ENCODE measurements at places on chromosomes 1 and 21.

- no peak for DNase-seq
These were observed 27.4 kb downstream of the EPHB2 start for GRCh38 chr1:22738069-22738435.

DNA sequence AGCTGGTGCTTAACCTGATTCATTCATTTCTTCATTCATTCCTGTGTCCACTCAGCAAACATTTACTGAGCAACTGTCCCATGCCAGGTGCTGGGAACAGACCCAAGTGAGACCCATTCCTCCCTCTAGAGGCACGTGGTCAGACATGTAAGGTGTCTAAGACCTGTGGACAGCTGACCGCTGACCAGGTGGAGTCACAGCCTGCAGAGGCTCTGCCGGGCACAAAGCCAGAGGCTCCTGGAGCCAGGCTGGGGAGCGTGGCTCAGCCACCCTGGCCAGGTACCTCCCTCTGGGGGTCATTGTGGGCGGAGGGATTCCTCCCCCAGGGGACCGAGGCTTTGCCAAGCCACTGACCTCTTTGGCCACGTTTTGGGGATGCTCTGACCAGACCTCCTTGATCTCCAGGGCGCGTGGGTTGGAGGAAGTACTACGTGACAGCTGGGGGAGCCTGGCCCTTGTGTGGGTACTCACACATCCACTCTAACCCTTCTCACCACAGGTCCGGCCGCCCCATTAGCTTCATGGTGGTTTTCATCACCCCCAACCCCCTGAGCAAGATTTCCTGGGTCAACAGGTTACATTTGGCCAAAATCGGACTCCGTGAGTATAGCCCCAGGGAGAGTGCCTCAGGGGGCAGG lies 100.3 kb downstream of the ARHGEF10L start:
- DNase-seq = no peak

GRCh38 chr1:240888039-240888786 lies 276.3 kb upstream of the GREM2 start:
- no peak for DNase-seq

- DNase-seq = no peak
These were observed 231.9 kb upstream of the JUN start for GRCh38 chr1:59015708-59016107.

DNA sequence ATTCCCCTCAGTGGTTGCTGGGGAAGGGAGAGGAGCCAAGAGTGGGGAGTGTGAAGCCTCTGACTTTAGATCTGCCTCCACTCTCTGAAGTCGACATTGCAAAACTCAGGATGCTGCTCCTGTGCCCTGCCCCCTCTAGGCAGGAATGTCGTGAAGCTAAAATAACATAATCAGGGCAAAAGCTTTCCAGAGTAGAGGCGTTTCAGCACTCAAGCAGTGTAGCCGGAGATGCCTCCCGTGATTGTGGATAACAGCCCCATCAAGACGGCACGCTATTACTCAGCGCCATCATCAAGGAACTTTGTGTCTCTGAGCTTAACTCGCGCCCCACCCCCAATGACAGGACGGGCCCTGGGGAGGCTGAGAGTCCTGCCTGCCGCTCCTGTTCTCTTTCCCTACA lies 60.0 kb downstream of the FBXO2 start:
- DNase-seq = no peak

- no peak for DNase-seq
These were observed 16.3 kb downstream of the DPYD start for GRCh38 chr1:97904534-97904933.

DNA sequence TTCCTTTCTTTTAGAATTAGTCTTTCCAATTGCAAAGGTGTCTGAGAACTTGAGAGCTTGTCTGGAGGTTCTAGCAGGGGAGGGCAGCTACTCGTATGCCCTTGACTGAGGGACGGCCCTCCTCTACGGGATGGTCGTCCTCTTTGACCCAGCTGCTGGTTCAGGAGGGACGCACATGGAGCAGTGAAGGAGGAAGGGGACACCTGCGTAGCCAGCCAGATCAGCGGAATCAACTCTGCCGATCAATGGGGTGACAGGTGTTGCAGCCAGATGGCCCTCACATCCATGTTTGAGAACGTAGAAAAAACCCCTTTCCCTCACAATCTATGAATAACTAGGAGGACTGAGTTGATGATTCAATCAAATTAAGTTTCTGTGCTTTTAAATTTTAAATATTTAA lies 15.7 kb upstream of the A3GALT2 start:
- DNase-seq = no peak

DNA sequence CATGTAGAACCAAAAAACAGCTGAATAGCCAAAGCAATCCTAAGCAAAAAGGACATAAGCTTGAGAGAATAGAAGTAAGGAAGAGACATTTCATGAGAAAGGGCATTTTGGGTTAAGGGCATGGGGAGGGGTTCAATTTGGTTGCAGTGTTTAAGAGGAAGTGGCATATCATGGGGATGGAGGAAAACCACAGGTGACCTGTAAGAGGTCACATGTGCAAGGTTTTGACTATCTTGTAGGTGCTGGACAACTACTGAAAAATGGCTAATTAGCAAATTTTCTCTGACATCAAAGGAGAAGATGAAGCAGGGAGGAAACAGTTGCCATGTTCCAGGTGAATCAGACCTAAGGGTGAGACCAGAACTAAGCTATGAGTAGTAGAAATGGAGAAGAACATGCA lies 31.3 kb upstream of the ROR1 start:
- DNase-seq = no peak

GRCh38 chr1:202015662-202015937 lies 5.2 kb downstream of the ELF3 start:
- DNase-seq = no peak

DNA sequence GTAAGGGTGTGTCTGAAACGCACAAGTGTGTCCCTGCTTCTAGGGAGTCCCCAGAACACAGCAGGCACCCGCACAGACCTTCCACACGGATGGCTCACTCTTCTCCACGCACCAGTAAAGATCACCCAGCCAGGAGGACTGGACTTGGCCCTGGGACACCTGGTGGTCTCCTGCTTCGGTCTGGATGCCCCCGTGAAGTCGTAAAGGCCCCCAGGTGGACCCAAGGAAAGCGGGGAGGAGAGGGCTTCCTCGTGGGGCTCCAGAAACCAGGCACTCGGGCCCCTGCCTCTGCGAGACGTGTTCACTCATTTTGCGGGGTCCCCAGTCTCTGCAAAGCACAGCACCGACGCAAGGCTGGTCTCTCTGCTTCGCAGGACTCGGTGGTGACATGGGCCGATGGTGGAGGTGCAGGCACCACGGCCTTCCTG lies 20.2 kb upstream of the COL6A2 start:
- no peak for DNase-seq

GRCh38 chr1:204714861-204715511 lies 29.4 kb upstream of the LRRN2 start:
- DNase-seq = no peak

DNA sequence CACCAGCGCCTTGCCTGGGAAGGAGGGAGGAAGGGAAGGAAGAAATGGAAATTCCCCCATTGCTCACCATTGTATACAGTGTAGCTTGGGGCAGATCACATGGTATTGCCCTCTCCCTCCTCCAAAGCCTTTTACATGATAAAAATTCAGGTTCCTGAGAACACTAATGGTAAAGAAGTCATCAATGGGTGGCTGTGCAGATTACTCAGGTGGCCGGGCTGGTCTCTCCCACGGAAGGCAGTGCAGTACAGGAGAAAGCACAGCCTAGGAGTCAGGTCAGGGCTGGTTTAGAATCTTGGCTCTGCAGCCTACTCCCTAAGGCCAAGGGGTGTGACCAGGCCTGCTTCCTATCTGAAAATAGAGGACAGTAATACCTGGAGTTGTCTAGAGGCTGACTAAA lies 107.9 kb downstream of the SUSD4 start:
- DNase-seq = no peak

DNA sequence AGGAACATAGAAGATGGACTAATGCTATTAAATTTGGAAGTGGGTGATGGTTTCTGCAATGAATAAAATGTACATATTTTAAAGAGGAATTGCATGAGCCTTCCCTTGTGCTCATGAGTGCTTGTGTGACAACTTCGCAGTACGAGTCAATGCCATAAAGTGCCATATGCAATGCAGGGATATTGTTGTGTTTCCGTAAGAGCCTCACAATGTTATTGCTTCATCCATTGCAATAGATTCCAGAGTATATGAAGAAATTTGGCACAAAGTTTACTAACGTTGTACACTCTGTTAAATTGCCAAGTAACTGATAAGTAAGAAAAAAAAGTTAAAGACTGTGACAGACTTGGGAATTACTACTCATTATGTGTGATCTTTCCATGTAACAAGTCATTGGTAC lies 22.3 kb downstream of the BTG3 start:
- no peak for DNase-seq

DNA sequence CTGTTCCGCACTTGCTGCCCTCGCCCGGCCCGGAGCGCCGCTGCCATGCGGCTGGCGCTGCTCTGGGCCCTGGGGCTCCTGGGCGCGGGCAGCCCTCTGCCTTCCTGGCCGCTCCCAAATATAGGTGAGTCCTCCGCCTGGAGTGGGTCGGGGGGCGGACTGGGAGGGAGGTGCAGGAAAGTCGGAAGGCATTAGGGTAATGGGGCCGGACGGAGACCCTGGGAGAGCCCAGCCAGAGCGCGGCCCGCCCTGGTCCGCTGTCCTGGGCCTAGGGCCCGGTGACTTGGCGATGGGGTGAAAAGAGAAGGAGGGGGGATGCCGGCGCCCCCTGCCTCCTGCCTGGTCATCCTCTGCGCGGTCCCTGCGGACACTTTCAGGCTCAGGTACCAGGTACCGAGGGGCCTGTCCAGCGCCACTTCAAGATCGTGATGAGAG lies 243 bp downstream of the ADAM15 start:
- DNase-seq = no peak

DNA sequence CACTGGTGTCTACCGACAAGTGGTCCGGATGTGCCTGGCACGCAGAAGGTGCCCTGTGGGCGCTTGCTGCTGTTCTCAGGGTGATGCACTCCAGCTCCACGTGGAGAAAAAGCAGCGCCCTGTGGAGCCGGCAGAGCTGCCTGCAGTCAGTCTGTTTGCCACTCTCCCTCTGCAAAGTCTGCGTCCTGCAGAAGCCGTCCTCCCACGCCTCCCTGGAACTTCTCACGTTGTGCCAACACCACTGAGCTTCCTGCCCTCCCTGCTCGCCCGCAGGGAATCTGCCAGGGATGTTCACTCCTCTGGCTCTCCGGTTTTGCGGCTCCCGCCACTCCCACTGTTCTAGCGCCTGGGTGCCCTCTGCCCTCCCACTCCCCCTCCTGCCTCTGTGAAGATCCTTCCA lies 19.8 kb upstream of the UBXN10 start:
- no peak for DNase-seq

DNA sequence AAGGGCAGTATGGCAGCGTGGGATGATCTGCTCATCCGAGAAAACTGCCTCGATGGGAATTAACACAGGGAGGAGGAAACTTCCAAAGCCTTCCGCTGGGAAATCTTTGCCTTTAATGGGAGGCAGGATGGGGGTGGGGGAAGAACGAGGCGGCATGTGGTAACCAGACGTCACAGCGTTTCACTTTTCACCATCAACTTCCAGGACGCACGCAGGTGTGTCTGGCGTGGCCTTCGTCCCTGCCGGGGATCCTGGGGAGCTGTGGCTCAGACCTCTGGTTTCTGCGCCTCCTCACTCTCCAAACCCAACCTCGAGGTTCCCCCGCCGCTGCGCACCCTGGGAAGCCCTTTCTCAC lies 282 bp downstream of the RSPH1 start:
- DNase-seq = no peak

GRCh38 chr1:21617126-21617738 lies 51.9 kb downstream of the RAP1GAP start:
- DNase-seq = no peak

- no peak for DNase-seq
These were observed 2.3 kb upstream of the ECE1 start for GRCh38 chr1:21292503-21292983.

DNA sequence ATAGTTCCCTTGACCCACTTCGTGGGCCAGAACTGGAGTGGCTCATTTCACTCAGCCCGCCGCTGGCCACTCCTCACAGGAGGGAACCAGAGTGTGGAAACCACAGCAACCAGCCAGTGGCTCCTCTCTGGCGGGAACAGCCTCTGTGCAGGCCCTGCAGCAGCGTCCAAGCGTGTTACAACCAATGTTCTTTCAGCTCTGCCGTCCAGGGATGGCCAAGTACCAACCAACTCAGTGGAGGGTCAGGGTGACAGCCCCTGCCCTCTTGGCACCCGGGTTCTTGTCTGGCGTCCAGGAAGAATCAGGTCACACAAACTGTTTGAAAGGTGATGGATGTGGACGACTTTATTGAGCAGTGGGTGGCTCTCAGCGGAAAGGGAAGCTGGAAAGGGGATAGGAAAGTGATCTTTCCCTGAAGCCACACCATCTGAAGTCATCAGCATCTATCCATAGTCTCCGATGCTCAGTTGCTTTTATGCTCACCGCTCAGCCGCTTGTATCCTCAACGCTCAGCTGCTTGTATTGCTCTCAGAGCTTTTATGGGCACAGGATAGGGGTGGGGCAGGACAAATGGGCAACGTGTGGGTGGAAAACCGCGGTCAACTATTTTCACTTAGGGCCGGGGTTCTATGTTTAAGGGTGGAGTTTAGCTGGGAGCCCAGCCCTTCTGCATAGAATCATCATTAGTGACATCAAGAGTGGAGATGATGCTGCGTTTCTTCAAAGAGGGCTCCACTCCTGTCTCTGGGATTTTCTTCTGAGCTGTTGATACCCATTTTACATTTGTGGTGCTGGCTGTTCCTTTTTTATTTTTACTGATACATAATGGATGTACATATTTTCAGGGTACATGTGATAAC lies 250.2 kb downstream of the RRAGC start:
- DNase-seq = no peak

- DNase-seq = no peak
These were observed 23.3 kb downstream of the RPRD2 start for GRCh38 chr1:150387200-150387599.

DNA sequence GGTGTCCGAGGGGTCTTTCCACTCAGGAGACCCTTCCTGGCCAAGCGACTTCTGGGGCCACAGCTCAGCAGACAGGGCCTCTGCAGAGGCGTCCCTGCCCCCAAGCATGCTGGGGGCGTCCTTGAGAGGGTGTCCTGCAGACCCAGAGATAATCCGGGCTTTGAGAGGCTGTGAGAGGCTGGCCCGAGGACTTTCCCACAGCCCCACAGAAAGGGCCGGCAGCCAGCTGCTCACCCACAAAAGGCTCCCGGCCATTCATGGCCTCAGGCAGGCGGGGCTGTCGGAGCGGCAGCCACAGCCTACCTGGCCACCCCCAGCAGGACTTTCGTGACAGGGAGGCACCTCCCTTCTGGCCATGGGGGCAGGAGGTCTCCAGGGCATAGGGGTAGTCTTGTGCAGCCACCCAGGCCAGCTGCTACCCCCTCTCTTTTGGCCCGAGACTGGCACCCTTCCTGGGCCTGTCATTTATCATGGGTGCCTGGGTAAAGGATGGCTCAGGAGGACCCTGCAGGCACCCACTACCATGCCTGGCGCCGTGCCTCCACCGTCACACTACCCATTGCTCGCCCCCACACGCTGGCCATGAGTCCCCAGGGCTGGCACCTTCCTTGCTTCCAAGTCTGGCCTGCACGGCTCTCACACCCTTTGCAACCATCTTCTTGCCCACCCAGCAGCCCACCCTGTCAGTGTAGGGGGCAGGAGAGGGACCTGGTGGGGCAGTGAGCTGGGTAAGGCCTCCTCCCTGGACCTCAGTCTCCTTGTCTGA lies 11.1 kb upstream of the TNFRSF14 start:
- DNase-seq = no peak

Data from stimulated activated CD8-positive, alpha-beta memory T cell treated with anti-CD3 and anti-CD28 coated beads, Interleukin-4, amount 100 ng/mL, for 1 hour (primary cell).